IgD-negative memory B cell (primary cell): ENCODE measurements at places on chromosomes 2 and 18. TPM values are rescaled to one million over a fixed set of nuclear protein-coding genes. Genes with fewer than 3 reads are reported as not detected.

The ZBTB7C gene
- polyA plus RNA-seq, result not detected

The C2orf80 gene
- polyA plus RNA-seq, result not detected

The CTAGE1 gene
- polyA plus RNA-seq, result not detected

The CIB4 gene
- not detected for polyA plus RNA-seq

The ACMSD gene
- polyA plus RNA-seq, result not detected
